ENCODE measurements at places on chromosomes 2 and 18.

GRCh38 chr2:235945608-235946140 lies 222.5 kb downstream of the GBX2 start:
- no peak for DNase-seq

- no peak for DNase-seq
Observed at GRCh38 chr2:102585847-102586404, 33.4 kb upstream of the SLC9A2 start.

GRCh38 chr2:26058390-26058789 lies 24.5 kb downstream of the RAB10 start:
- no peak for DNase-seq

DNA sequence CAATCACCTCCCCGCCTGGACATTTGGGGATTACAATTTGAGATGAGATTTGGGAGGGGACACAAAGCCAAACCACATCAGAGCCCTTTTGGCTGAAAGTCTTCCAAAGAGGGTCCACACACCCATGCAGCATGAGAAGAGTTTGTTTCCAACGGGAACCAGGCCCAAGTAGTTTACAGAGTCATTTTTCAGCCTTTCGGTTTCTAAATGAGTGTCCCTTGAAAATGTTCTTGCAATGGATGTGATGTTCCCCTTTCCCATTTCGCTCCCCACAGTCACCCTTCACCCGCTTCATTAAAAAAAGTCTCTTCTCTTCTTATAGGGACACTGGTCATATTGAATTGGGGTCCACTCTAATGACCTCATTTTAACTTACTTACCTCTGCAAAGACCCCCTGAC lies 157.4 kb downstream of the ARL4C start:
- no peak for DNase-seq

DNA sequence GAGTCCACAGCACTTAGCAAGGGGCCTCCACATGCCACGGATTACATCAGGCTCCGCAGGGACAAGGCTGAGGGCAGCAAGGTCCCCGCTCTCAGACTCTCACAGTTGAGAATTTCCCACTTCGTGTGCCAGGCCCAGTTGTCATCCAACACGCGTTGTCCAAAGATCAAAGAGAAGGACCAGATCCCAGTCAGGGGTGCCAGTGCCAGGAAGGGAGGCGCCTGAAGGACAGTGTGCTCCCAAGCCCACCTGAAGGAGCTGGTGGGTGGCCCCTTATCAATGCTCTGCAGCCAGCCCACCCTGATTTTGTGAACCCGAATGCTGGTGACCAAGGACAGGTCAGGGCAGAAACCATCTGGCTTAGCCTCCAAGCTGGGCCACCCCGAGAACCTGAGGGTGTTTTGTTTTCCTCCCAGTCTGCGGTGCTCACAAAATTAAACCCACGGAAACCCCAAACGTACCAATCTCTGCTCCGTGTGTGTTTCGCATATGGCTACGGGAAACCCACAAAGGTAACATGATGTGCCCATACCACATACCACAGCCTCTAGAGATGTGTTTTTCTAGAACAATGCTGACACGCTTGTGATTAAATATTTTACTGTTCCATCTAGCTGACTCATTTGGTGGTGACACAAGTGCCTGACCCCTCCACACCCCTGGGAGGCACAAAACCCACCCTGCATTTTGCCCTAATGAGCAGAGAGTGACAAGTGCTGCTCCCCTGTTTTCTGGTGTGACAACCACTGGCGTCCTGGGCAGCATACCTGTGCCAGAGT lies 24.5 kb downstream of the CRACDL start:
- DNase-seq, result no peak

- DNase-seq, result no peak
Observed at GRCh38 chr18:7488571-7488970, 78.5 kb upstream of the PTPRM start.

DNA sequence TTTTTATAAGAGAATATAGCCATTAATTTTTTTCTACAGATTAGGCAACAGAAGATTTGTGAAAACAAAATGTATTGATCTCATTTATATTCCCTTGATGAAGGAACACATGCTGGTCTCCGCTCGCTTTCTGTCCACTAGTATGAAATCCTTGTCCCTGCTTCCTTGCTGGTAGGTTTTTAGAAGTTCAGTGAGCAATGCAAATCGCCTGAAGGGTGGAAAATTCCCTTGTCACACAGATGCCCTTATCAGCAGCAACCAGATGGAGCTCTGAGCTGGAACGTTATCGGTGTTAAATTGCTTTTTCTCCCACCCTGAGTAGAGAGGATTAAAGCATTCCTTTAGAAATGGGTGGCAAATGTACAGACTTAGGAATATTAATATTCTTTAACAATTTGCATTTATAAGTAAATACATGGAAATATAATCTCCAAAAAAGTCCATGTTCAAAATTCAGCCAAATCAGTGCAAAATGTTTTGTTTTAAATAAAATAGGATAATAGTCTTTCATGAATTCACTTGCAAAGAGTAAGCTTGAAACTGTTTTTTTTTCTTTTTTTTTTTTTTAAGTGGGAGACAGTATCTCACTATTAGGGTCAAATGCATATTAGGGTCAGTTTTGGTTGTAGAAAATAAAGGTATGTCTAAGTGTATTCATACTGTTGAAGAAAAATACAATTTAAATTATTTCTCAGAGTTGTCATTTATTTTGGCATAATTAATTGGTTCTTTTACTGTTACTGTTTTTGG lies 164.0 kb upstream of the MYO3B start:
- DNase-seq, result no peak

Data from activated CD4-positive, alpha-beta T cell treated with anti-CD3 and anti-CD28 coated beads for 24 hours (primary cell).